ENCODE measurements at places on chromosomes 2 and 18.
A peak's percentile ranks its signal among the peaks of the same experiment; 100 is the strongest.

DNA sequence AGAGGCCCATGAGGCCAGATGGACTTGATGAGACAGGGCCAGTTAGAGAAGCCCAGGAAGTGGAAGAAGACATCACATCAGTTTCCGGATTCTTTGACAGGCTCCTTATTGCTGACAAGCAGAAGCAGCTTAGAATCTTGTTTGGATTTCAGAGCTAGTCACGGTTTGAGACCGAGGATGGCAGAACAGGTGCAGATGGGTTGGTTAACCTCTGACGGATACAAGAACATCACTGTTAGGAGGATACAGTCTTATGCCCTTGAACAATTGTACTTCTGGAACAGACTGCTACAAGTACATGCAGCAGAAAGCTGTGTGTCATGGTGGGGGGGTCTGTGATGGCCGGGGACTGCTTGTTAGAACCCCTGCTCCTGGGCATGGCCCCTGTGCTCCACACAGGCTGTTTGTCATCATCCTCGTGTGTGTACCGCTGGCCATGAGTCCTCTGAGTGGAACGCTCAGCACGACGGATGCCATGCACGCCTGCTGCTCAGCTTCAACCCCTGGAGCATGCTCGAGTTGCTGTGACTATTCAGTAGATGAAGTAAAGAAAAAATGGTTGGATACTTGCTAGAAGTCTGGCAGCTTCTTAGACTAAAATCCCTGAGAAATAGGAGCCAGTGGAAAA lies 217.7 kb downstream of the SH3RF3 start:
- no peak for DNase-seq

- DNase-seq: no peak
Measured at GRCh38 chr2:221097568-221097915, 474.6 kb downstream of the EPHA4 start.

GRCh38 chr2:157261199-157261782 lies 3.8 kb downstream of the GALNT5 start:
- DNase-seq: no peak

DNA sequence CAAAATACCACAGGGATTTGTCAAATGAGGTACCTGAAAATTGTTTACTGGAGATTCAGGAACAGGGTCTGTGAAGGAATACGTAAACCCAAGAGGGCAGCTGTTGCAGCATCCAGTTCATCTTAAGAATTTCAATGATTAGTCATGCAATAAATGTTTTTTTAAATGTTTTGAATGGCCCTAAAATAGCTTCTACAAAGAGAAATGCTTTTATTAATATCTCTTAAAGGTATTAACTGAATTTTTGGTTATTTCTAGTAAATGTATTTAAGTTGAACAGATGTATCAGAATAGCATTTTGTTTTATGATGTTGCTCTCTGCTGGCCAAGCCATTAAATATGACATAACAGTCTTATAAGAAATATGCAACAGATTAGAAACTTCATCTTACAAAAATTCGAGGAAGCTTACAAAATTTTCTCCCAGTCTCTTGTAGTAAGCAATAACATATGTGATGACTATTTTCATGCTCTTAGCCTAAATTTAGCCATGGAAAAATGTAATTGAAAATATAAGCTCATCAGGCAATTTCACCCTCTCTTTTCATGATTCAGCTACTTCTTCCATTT lies 863.9 kb downstream of the SUCLG1 start:
- no peak for DNase-seq

DNA sequence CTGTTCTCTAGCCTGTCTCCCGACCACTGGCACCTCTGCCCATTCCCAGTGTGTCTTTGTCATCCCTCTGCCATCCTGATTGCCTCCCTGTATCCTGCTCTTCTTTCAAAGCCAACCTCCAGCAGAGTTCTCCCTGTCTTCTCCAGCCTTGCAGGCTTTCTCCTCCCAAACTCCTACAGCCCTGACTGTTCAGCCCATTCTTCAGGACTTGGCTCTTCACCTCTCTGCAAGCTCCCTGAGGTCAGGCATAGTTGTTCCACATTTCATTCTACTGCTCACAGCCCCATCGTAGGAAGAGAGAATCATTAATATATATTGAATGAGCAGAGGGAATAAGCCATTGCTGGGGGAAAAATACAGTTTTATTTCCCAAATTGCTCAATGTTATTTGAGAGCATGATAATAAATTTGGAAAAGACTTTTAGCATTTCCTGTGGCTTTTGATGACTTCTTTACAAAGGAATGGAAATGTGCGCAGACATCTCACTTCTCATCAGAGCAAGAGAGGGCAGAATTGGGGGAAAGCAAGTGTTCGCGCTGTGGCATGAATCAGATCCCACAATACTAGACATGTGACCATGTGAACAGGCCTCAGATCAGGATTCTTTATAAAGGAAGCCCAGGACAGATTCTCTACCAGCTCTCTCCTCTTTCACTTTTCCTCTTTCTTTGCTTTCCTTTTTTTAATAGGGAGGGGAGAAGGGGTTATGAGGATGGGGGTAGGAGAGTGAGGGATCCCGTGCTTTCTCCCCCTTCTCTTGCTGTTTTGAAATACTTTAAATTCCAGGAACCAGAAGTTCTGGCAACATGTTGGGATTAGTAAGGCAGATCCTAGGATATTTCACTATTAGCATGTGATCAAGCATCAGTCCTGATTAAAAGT lies 37.4 kb downstream of the EPAS1 start:
- no peak for DNase-seq

GRCh38 chr2:119282146-119282995 lies 58.7 kb downstream of the STEAP3 start:
- DNase-seq: no peak

GRCh38 chr2:6835467-6835866 lies 30.2 kb downstream of the CMPK2 start:
- no peak for DNase-seq

DNA sequence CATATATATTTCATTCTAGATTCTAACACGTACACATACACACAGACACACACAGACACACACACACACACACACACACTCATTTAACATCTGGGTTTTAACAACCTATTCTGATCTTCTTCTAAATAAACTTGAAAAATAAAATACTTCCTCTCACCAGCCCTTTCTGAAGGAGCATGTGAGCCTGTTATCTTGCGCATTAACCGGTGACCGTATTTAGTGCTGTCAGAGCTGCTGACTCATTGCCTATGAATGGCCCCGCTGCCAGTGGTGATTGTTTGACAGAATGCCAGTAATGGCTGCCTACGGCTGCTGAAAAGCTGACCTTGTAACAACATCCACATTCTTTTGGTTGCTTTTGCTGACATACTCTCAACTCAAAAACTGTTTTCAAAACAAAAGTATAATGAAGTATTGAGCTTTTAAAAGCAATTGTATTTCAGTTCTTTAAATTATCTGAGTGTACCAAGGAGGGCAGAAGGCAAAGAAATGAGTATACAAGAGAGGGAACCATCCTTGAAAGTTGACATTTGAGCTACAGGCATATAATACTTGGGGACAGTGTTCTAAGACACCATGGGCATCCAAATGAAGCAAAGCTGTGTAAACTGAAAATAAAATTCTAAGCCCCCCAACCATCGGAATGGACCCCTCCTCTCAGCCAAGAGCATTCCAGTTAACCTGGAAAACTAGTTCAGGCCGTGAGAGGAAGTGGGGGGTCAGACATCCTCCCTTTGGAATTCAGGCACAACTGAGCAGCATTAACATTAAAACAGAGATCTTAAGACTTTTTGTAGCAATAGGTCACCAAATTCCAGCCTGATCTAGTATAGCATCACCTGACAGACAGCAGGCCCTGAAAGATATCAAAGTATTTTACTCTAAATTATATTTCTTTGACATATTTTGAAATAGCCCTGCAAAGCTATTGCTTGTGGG lies 50.2 kb upstream of the DTNA start:
- peak; percentile 13 for DNase-seq

DNA sequence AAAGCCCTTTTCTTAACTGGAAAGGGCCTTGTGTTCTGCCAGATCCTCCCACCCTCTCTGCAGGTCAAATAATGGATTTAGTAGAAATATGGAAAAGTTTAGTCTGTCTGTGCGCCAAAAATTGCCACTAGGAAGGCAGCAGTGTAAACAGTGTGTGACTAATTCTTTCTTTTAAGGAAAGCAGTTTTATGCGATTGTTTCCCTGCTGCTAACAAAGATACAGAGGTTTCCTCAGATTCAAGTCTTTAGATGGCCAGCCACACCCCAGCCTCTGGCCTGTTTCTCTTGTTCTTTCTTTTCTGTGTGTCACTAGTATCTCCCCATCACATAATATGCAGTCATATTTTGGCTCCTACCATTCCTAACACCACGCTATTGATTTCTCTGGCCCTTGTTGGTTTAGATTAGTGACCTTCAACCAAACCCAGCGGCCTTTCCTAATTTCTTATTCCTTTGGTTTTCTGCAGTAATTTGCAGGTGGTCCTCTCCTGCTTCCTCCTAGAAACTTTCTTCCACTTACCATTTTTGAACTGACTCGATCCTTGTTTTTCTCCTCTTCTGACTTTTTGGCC lies 157.4 kb downstream of the LTBP1 start:
- no peak for DNase-seq

DNA sequence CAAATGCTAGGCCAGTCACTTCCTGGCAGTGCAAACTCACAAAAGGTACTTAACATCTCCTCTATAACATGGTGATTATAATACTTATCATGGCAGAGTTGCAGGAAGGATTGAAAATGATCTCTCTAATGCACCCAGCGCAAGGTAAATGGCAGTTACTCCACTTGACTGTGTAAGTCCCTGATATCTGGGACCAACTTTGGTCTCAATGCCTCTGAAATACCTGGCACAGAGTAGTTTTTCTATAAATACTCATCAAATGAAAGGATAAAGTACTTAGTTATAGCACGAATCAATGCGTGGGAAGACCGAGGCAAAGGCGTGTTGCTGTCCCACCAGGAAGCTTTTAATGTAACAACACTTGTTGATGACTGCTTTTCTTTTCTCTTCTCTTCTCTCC lies 24.8 kb downstream of the LRRC30 start:
- no peak for DNase-seq

DNA sequence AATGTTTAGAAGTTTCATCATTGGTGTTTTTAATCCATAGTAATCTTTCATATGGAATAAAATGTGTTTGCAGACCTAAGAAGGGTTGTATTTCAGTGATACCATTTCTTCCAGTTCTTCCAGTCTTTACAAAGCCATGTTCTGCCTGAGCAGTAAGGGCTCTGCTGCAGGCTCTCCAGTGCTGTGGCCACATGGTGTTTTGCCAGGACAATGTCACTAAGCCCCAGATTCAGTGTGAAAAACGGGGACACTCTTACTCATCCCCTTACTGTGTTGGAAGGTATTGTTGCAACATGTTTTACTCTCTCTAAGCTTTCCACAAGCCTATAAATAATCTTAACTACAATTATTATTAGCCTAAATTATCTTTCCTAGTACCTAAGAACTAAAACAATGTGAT lies 481.4 kb upstream of the CDH7 start:
- no peak for DNase-seq

All from LNCaP clone FGC (cell line).